Activated T-cell treated with anti-CD3 and anti-CD28 coated beads, Interleukin-2, amount 50 U/mL, for 1 hour (primary cell): ENCODE measurements at places on chromosomes 5 and 9.

DNA sequence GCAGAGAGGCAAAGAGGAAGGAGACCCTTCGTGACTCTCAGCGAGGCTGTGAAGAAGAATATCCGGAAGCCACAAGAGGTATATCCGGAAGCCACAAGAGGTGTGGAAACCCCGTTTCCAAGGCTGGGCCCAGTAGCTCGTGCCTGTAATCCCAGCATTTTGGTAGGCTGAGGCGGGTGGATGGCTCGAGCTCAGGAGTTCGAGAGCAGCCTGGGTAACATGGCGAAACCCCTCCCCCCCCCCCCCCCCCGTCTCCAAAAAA lies 612 bp upstream of the BBLN start:
- DNase-seq: peak; percentile 59

GRCh38 chr5:50767588-50767987 lies 101.2 kb downstream of the PARP8 start:
- DNase-seq: no peak

DNA sequence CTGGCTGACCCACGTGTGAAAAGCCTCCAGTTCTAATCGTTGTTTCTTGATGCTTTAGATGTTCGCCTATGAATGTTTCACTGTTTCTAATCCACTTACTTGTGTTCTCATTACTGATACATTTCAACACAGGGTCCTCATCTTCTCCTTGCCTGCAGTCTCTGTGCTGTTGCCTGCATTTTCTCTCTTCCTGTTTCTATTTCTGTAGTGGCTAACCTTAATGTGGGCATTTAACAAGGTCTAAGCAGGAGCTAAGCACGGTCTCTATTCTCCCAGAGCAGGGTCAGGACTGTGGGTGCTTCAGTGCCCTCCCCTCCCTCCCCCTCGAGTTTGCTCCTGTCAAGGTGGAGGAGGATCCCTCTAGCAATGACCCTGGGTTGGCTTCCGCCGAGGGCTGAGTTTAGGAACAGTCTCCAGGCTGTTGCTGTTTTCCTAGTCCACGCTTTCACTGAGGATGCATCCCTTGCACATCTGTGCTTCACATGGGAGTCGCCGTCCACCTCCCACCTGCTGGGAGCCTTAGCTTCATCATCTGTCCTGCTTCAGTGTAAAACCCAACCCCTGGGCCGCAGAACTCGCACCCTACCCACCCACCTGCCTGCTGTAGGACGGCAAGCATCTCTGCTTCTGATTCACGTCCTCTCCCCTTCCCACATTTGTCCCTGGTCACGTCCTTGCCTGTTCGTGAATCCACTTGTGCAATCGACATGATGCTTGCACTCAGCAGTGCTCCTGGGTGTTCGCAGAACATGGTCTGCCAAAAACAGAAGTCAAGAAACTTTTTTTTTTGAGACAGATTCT lies 2.4 kb upstream of the EXOC3 start:
- no peak for DNase-seq

DNA sequence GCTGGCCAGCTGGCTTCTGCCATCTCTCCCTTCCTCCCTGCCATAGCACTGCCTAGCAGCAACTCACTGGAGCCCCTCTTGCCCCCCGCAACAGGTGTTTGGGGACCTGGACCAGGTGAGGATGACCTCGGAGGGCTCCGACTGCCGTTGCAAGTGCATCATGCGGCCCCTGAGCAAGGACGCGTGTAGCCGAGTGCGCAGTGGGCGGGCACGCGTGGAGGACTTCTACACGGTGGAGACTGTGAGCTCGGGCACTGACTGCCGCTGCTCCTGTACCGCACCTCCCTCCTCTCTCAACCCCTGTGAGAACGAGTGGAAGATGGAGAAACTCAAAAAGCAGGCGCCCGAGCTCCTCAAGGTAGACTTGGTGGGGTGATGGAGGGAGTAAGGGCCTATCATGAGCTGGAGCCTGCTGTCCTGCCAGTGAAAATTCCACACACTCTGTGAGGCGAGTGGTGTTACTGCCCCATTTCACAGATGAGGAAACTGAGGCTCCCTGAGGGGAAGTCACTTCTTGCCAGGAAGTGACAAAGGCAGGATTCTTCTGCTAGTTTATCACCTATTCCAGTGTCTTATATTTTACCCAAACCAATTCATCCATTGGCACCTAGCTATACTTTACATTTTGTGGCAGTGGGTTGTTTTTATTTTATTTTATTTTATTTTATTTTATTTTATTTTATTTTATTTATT lies 10.1 kb downstream of the OLFML2A start:
- peak; percentile 9 for DNase-seq

DNA sequence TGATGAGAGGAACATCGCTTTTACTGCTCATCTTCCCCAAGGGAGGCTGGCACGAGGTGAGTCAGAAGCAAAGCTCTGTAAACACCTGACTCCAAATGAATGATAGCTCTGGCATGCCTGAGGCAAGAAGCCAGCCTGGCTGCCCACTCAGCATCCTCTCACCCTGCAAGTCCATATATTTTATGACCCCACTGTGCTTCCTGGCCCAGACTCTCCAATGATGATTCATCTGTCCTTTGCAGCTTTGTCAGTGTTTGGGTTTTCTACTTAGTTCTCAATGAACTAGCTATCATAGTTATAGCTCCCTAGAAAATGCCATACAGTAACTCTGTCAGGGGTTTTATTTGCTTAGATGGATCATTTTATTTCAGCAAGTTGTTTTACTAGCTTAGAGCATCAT lies 52.1 kb upstream of the FSTL4 start:
- DNase-seq: no peak

GRCh38 chr5:41406424-41406823 lies 104.0 kb downstream of the PLCXD3 start:
- no peak for DNase-seq

GRCh38 chr5:73266925-73267765 lies 94.2 kb downstream of the TMEM174 start:
- DNase-seq: no peak

DNA sequence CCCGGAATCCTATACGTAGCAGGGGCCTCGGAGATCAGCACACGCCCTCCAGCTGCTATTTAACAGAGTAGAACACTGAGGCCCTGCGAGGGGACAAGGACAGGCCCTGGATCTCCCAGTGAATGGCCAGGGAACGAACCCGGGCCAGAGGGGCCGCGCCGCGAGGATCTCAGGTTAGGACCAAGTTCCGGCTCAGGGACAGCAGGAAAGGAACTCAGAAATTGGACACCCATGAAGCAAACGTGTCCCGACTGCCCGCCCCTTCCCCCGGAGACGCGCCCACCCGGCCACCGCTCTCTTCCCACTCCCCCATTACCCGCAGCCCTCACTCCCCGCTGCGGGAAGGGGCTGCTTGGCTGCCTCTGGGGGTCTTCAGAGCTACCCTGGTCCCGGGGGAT lies 1.0 kb upstream of the FOXE1 start:
- DNase-seq: no peak

DNA sequence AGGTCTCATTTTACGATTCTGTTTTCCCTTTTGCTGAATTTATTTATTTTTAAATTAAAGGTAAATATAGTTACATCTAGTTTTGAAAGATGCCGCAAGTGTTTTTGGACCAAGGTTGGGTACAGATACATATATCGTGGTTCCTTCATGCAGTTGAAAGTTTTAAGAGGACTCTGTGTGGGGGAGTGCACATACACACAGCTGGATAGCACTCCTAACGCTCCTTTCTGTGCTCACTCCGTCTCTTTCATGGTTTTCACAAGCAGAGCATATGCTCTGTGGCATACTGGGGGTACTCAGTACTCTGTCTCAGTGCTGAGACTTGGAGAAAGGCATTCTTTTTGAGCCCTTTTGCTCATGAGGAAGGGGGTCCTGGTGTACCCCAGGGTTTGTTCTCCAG lies 307.5 kb downstream of the DOCK8 start:
- DNase-seq: no peak

- DNase-seq: no peak
Measured at GRCh38 chr5:139299486-139299885, 5.9 kb downstream of the MATR3 start.
